ENCODE measurements at places on chromosomes 3 and 15. TPM values are rescaled to one million over a fixed set of nuclear protein-coding genes. Genes with fewer than 3 reads are reported as not detected.

Gene PAQR5
- total RNA-seq = 48.3 TPM

DNA sequence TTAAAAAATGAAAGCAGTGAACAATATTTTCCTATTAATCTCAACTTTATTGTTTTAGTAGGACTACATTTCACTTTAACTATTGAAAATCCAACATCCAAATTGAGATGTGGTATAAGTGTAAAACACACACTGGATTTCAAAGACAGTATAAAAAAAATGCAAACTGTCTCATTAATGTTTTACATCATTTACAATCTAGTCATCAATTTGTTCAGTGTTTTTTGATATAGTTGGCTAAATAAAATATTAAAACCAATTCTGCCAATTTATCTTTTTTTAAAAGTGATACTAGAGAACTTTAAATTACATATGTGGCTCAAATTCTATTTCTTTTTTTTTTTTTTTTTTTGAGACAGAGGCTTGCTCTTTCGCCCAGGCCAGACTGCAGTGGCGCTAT, 95.1 kb downstream of the NPTN start:
- no peak for DNase-seq

Gene HCN4
- 0.14 TPM for total RNA-seq

DNA sequence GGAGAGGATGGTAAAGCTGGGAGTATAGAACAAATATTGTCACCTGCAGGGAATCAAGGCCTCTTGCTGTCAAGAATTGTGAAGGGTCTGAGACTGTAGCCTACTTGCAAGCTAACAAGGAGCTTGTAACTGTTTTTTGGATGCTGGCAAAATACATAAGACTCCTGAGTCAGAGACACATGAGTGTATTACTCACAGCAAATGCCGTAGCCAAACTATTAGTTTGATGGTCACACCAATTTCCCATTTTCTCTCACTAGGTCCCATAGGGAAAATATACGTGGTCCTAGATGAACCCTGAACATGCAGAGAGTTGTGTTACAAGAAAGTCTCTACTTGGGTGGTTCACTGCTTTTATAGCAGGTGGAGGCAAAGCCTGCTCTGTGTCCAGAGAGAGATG, 44.7 kb upstream of the LIPC start:
- DNase-seq = no peak

Gene CPLX3
- total RNA-seq = not detected

Gene UROC1
- not detected for total RNA-seq

GRCh38 chr3:46935989-46936558, 40.5 kb downstream of the CCDC12 start:
- no peak for DNase-seq

Gene REC114
- not detected for total RNA-seq

- no peak for DNase-seq
Measured at GRCh38 chr15:71648095-71648494, 162.3 kb upstream of the NR2E3 start.

Gene NPAP1
- total RNA-seq = not detected

DNA sequence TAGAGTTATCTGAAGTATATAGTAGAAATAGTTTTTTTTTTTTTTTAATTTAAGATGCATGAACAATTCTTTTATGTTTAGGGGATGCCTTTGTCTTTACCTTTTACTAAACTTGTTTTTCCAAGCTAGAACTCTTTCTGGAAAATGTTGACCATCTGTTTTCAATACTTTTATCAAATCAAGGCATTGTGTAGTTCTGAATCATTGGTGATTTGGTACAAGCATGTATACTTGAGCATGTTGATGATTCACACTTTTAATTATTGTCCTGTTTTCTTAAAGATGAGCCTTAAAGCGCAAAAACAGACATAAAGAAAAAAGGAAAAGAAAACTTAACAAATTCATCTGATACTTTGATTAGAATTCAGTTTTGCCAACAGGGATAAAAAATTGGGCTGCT, 28.3 kb downstream of the PDCD6IP start:
- no peak for DNase-seq

DNA sequence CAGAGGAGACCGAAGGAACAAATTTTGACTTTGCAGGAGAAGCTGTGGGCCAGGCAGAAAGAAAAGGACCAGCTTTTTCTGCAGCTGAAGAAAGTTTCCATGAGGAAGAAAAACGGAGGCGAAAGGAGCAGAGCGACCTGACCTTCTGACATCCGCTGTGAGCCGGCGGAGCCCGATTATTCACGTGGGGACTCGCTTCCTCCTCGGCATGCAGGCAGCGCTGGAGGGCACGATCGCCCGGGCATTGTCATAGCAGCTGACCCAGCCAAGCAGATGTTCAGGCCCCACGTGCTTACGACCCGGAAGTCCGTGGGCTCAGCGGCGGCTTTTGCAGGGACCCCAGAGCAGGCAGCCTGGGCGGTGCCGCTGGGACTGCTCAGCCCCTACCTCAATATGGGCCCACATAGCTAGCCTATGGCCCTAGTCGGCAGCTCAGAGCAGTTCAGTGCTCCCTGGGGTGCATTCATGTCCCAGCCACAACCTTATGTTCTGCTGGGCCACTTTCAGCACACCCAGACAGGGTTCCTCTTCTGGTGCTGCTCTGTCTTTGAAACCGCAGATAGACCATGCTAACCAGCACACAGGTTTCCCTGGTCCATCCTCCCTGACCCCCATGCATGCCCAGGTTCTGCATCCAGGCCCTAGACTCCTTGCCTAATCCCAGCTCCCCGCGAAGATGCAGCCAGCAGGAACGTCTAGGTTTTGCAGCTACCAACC, 10.5 kb upstream of the EIF4A2 start:
- DNase-seq = no peak

Gene IGF2BP2
- 27.6 TPM for total RNA-seq

- no peak for DNase-seq
Measured at GRCh38 chr3:25266677-25267076, 161.4 kb upstream of the RARB start.

Gene RETNLB
- total RNA-seq = not detected

DNA sequence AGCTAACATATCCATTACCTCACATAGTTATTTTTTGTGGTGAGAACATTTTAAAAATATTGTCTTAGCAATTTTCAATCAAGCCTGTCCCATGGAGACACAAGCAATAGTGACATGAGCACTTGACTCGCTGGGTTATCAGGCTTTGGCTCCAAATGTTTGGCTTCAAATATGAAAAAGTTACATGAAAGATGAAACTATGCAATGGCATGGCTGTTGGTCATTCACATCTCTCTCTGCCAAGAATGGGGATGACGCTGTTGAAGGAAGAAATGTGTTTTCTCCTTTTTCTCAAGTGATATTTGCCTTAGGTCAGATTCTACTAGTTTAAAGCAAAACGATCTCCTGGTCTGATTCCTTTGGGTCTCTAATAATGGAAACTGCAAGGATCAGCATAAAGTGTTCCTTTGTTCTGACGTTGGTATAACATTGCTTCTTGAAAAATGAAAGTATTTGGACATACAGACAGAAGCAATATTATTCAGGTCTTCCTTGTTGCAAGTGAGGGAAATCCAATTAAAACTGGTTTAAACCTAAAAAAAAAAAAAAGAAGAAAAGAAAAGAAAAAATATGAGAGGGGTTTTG, 71.2 kb downstream of the SSUH2 start:
- no peak for DNase-seq

GRCh38 chr3:139231555-139232281, 112.1 kb upstream of the MRPS22 start:
- DNase-seq = no peak

DNA sequence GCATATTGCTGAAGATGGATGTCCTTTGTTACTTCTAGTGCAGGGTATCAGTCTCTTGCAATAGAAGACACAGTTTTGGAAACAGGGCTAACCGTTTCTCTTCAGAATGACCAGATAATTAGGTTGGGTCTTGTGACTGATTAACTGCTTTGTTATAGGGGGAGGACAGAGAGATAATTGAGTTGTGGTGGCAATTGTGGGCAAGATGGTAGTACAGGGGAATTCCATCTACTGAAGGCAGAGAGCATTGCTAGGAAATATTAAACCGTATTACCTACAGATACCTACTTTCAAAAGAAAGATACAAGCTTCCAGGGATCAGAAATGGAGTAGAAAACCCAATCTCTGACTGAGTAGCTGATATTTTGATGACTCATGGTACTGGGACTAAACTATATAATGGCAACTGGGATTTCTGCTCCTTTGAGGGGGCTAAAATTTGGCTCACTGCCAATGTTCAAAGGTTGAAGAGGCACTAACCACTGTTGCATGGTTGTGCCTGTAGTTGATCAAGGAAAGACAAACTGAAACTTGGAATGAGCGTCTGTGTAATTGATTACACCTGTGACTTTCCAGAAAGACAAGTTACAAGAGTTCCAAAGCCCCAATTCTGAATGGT, 4.2 kb downstream of the PRR23B start:
- DNase-seq = no peak

DNA sequence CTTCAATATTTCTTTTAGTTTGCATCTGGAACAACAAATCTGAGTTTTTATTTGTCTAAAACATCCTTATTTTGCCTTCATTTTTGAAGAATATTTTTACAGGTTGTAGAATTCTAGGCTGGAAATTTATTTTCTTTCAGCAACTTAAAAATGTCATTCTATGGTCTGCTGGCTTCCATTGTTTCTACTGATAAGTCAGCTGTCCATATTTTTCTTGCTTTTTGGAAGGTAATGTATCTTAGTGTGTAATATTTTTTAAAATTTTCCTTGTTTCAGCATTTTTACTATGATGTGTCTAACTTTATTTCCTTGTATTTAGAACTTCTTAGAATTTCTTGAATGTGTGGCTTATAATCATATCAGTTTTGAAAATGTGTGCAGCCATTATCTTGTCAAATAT, 37.0 kb downstream of the SEMA6D start:
- no peak for DNase-seq

DNA sequence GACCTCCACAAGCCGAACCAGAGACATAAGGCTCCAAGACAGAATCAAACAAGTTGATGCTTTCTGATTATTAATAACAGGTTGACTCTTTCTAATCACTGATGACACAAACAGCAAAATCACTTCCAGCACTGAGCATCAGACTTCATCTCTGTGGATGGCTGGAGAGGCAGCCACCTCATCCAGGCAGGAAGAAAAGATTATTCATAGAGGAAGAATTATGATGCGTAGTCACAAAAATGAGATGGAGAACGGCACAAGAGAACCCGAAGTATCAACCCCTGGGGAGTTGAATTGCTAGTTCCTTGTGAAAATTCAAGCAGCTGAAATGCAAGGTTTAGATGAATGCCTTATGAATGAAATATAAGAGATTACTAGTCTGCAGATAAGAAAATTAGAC, 49.9 kb upstream of the LMCD1 start:
- DNase-seq = no peak

GRCh38 chr3:127473244-127474024, 117.1 kb downstream of the TPRA1 start:
- DNase-seq = no peak

DNA sequence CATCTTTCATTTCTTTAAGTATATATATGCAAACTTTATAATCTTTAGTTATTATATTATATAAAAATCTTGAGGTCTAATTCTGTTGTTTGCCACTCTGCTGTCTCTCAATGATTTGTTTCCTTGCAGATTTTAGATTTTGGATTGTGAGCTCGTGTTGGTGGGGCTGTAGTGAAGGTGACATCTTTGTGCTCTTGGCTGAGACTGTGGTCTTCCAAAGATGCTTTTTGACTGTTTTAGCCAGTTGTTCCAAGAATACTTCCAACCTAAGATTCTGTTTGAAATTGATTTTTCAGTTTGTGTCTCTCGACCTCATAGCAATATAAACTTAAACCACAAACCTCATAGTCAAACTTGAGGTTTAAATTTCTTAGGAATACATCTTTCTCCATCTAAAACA, 326.5 kb downstream of the SLC9A9 start:
- no peak for DNase-seq

Gene FANCD2OS
- not detected for total RNA-seq

DNA sequence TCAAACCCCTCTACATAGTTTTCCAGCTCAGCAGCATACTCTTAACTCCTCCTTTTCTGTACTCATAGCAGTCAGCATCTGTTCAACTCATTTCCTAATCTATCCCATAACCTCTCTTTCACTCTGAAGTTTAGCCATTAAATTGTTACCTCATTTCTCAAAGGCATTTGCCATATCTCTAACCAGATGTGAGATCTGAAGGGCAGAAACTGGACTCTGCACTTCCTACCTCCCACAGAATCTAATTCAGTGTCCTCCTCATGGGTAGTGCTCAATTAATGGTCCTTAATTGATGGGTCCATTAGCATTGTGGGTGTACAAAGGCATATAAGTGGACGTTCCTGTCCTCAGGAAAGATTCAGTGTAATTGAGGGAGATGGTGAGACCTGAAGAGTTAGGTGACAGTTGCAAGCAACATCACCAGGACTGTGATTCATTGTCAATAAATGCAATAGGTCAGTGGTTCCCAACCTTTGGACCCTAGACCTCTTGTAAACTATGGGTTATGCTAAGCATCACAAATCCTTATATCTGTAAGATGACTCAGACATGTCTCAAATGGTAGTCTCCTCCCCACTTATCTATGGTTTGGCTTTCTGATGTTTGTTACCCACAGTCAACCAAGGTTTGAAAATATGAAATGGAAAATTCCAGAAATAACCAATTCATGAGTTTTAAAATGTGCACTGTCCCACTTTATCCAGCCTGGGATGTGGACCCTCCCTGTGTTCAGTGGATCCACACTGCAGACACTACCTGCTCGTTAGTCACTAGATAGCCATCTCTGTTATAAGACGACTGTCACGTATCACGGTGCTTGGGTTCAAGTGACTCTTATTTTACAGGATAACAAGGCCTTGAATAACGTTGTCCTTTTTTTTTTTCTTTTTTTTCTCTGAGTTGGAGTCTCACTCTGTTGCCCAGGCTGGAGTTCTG, 25.0 kb upstream of the UACA start:
- peak; percentile 84 for DNase-seq

Gene TM2D3
- total RNA-seq = 25.7 TPM

Gene CX3CR1
- total RNA-seq = 0.06 TPM

DNA sequence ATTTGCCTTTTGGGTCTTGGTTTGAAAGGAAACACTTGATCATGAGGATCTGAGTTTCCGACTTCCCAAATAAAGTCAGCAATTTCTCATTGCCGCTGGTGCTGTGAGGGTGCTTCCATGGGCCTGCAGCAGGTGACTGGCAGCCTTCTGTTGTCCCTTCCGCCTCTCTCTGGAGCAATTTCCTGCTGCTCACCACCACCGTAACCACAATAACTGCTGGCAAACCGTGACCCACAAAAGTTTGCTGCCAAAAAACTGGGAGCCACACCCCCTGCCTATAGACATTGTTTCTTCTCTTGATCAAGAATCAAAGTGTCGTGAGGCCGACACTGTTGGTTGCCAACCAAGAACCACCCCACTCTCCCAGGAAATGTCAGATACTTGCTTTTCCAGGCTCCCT, 164.0 kb downstream of the NR2F2 start:
- DNase-seq = no peak

Data from Caki2 (cell line).